ENCODE measurements at places on chromosomes 13 and 19. TPM values are rescaled to one million over a fixed set of nuclear protein-coding genes. Genes with fewer than 3 reads are reported as not detected.
A peak's percentile ranks its signal among the peaks of the same experiment; 100 is the strongest.

Gene TMEM150B
- total RNA-seq = 1.1 TPM

Gene KRTDAP
- total RNA-seq = not detected

Gene ZNF227
- 5.9 TPM for total RNA-seq

DNA sequence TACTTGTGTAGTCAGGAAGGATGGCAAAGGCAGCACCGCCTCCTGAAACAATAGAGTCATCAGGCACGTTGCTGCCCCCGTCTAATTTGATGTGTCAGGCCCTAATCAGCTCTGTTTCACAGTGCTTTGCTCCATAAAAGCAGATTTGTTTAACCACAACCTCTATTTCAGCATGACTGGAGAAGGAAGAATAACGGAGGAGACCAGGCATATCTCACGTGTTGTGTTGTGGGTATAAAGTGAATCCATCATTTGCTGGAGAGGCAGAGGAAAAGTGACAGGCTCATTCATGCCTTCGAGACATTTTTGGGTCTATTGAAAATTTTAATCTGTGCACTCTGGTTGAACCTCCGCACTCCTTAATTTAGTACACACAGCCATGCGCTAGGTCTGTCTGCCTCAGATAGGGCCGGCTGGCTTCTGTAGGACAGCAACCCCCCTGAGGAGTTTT is 940.4 kb upstream of the SLC10A2 start:
- no peaks in the 10 kb centered on the region for H3K4me1 ChIP-seq
- no peak overlapping the region for H3K4me3 ChIP-seq
- H3K36me3 ChIP-seq = no peaks in the 10 kb centered on the region
- H3K27ac ChIP-seq = no peak overlapping the region
- no peak for DNase-seq

DNA sequence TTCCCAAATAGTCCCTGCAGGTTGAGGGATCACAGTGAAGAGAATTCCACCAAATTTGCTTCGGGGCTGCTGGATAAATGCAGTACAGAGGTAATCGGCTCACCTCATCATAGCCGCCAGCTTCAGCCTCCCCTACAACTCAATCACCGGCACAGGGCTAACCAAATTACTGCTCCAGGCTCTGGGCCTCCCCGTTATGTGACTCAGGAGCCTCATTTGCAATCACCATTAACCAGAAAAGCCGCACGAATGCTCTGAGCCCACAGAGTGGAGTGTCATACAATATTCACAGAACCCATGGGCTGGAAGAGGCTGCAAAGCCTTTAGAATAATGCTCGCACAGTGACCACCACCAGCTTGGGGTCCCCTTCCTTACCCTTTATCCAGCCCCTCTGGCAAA is 4.9 kb downstream of the SIAH3 start:
- no peak for DNase-seq
- no peak overlapping the region for H3K4me3 ChIP-seq
- H3K4me1 ChIP-seq = peaks cover 4% of the 10 kb centered on the region

DNA sequence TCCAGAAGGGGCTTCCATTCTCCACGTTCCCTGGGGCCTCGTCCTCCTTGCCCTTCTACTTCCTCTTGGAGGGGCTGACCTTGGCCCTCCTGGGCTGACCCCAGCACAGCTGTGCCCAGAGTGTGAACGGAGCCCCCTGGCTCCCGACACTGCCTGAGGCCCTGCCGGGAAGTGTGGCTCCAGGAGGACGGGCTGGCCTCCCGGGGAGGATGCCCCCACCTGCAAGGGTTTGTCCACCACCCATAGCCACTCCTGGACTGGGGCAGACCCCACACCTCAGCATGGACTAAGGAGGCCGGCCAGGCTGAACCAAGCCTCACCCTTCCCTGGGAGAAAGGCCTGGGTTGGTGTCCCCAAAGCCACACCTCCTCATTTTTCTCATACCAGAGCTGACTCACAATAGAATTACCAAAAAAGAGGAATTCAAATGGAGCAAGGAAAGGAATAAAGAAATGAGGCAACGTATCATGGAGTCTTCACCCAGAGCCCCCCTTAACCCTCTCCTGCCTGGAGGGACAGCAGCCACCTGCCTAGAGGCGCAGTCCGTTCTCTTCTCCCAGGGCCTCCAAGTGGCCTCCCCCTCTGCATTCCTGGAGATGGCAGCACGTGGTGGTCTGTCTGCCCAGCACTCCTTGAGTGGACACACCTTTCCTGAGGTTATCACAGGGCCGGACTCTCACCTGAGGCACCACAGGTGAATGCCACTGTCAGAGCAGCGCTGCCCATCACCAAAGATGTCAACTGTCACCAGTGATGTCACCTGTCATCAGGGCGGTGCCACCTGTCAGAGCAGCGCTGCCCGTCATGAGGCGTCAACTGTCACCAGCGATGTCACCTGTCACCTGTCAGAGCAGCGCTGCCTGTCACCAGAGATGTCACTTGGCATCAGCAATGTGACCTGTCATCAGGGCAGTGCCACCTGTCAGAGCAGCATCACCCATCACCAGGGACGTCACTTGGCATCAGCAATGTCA is 3.1 kb upstream of the C13orf46 start:
- no peak overlapping the region for H3K27ac ChIP-seq
- H3K27me3 ChIP-seq = no peaks in the 10 kb centered on the region
- H3K36me3 ChIP-seq = peaks cover 3% of the 10 kb centered on the region
- DNase-seq = peak; percentile 17
- H3K4me1 ChIP-seq = no peaks in the 10 kb centered on the region

GRCh38 chr19:12773571-12773970 is 1.8 kb downstream of the HOOK2 start:
- no peaks in the 10 kb centered on the region for H3K36me3 ChIP-seq
- H3K4me3 ChIP-seq = no peak overlapping the region
- H3K27me3 ChIP-seq = no peaks in the 10 kb centered on the region

GRCh38 chr19:17739121-17739875 is 12.0 kb upstream of the FCHO1 start:
- H3K27me3 ChIP-seq = no peaks in the 10 kb centered on the region
- no peak for DNase-seq
- H3K4me1 ChIP-seq = no peaks in the 10 kb centered on the region
- H3K4me3 ChIP-seq = no peak overlapping the region
- H3K36me3 ChIP-seq = no peaks in the 10 kb centered on the region

DNA sequence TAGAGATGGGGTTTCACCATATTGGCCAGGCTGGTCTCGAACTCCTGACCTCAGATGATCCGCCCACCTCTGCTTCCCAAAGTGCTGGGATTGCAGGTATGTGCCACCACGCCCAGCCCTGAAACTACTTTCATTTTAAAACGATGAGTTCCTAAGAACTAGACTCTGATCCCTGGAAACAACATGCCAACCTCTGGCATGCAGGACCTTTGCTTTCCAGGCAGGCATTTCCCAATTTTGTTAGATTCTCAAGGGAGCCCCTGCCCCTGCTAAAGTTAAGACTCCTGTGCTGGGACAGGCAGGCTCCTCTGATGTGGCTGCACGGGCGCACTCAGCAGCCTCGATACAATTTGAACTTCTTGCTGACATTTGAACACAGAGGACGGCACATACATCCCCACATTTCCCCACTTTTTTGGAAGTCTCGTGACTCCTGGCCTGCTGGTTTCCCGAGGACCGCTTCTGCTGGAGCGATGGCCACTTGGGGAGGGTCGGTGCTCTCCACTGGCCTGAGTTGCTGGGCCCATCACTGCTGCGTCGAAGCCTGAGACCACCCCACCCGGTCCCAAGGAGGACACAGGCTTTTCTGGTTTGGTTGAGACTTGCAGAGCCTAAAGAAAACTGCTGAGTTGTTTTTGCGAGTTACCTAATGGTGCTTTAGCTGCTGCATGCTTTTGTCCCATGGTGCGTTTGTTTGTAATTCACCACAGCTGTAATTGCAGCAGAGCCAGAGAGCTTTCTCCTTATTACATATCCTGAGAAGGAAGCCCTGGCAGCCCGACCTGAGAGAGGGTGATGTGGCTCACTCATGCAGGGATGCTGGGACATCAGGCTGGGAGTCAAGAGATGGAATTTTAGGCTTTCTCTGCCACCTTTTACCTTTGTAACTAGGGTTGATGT is 8.2 kb downstream of the ATP11A start:
- no peaks in the 10 kb centered on the region for H3K36me3 ChIP-seq
- H3K4me1 ChIP-seq = peaks cover 30% of the 10 kb centered on the region
- no peak overlapping the region for H3K27ac ChIP-seq
- peak; percentile 66 for DNase-seq

DNA sequence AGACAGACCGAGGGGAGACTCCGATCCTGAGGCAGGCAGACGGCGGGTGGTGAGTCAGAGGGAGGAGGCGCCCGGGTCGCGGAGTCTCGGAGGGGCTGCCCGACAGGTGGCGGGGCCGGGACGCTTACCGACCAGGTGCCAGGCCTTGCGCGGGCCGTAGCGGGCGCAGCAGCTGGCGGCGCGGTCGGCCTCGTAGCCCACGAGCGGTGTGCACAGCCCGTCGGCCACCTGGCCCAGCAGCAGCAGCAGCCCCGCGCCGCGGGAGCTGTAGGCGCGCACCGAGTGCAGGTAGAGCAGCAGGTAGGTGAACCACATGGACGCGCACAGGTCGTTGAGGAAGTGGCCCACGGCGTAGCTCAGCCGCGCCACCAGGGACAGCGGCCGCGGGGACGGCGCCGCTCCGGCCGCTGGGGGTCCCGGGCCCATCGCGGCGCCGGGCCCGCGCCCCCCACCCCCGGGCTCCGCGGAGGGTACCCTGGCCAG is 367 bp downstream of the MFSD12 start:
- H3K36me3 ChIP-seq = no peaks in the 10 kb centered on the region
- H3K4me1 ChIP-seq = peaks cover 8% of the 10 kb centered on the region
- peak overlapping the region; percentile 75 for H3K4me3 ChIP-seq

- no peak overlapping the region for H3K27ac ChIP-seq
- H3K4me3 ChIP-seq = no peak overlapping the region
- no peaks in the 10 kb centered on the region for H3K27me3 ChIP-seq
- no peaks in the 10 kb centered on the region for H3K36me3 ChIP-seq
These were observed 198.4 kb downstream of the DLEU7 start for GRCh38 chr13:50645092-50645491.

- H3K36me3 ChIP-seq = peaks cover 4% of the 10 kb centered on the region
- H3K4me3 ChIP-seq = no peak overlapping the region
- H3K27me3 ChIP-seq = no peaks in the 10 kb centered on the region
- H3K27ac ChIP-seq = no peak overlapping the region
- H3K4me1 ChIP-seq = no peaks in the 10 kb centered on the region
These were observed 35.5 kb upstream of the F7 start for GRCh38 chr13:113069861-113070805.
